ENCODE measurements at places on chromosomes 7 and 10.

DNA sequence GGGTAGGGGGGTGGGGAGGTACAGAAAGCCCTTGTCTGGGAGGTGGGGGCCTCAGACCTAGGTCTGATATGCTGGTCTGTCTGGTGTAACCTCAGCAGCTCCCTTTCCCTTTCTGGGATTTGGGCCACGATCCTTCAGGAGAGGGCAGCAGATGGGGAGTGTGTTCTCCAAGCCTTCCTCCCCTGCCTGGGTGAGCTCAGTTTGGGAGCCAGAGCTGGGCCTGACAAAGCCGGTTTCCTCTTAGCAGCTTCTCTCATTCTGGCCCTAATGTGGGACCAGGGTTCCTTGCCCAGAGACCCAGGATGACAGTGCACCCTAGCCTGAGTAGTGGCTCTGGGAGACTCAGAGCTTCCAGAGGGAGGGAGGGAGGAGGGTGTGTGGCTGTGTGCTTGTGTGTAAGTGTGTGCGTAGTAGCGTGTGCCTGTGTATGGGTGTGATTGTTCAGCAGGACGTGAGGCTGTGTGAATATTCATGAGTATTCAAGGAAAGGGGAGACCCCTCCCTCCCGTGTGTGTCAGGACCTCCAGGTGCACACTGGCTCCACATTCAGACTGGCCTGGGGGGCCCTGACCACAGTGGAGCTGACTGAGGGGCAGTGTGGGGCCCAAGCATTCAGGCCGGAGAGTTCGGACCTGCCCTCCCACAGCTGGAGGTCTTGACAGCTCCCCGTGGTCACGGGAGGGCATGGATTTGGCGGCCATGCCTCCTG lies 96.5 kb downstream of the ZMIZ1 start:
- no peak for DNase-seq

DNA sequence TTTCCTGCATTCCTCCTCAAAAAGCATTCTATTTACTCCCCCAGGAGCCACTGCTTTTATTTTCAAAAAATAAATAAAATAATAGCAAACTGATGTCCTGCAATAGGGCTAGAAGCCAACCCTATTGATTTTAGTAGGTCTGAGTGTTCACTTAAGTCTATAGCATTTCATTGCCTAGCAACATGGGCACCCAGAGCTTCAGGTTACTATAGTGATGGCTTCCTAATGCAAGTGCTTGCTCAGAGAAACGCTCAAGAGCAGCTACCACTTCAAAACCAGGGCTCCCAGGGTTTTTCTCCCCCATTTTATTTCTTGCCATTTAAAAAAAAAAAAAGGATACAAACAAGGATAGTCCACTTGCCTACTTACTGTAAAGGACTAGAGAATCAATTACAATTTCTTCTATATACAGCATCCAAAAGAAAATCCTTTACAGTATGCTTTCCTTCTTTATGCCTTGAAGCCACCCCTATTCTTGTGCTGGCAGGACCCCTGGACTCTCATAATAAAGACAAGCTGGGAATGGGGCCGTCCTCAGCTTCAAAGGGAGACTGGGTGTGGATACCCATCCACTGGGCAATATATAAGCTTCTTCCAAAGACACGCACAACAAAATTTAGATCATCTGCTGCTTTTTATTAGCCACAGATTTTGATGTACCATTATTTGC lies 133.3 kb downstream of the VPS41 start:
- DNase-seq: no peak

- no peak for DNase-seq
Measured at GRCh38 chr10:97307866-97308780, 10.9 kb upstream of the FRAT1 start.

- peak; percentile 44 for DNase-seq
Measured at GRCh38 chr10:74530981-74531380, 295.4 kb upstream of the KAT6B start.

DNA sequence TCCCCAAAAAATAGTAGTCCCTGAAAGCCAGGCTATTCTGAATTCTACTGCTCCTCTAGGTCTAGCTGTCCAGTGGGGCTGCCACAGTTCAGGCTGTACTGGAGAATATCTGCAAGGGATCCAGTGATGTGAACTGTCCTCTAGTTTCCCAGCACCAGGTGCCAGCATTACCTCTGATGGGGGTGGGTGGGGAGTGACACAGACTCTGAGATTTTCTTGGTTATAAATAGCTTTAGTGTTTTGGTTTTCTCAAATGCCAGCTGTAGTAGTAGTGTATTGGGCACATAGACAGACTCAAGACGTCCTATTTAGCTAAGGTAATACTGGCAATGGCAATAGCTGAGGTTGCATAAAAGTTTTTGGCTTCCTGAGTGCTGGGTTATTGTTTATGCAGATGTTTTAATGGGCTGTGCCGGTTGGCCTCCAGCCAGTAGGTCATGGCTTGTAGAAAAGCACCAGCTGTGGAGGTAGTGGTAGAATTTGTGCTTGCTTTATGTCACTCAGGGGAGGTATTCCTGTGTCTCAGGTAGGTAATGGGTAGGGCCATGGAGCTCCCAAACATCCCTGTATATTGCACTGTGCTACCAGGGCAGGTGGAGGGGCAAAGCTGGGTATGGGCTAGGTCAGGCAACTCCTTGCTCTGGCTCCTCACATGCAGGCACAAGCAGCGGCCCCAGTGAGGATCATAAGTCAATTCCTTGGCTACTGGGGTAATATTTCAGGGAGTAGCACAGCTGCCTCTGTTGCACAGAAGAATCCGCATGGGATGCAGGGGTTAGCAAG lies 338.7 kb upstream of the LRRTM3 start:
- no peak for DNase-seq

DNA sequence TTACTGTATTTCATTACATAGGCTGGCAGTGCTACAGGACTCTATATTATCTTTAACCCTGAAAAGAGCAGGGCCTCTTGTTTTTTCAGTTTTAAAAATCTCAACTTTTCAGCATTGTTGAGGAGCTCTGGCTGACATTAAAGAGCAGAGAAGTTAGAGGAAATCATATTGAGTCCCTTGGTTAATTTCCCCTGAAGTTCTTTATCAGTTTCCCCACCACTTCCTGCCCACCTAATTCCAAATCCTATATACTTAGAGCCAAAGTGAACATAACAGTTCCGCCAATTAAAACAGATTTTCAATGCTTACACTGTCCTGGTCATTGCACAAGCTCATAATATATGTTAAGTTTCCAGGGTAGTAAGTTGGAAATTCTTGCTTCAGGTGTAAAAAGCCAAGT lies 66.0 kb upstream of the MRLN start:
- no peak for DNase-seq

GRCh38 chr10:116045366-116046356 lies 227.3 kb downstream of the GFRA1 start:
- DNase-seq: no peak

- peak; percentile 86 for DNase-seq
Measured at GRCh38 chr10:113103131-113103840, 153.2 kb downstream of the TCF7L2 start.

DNA sequence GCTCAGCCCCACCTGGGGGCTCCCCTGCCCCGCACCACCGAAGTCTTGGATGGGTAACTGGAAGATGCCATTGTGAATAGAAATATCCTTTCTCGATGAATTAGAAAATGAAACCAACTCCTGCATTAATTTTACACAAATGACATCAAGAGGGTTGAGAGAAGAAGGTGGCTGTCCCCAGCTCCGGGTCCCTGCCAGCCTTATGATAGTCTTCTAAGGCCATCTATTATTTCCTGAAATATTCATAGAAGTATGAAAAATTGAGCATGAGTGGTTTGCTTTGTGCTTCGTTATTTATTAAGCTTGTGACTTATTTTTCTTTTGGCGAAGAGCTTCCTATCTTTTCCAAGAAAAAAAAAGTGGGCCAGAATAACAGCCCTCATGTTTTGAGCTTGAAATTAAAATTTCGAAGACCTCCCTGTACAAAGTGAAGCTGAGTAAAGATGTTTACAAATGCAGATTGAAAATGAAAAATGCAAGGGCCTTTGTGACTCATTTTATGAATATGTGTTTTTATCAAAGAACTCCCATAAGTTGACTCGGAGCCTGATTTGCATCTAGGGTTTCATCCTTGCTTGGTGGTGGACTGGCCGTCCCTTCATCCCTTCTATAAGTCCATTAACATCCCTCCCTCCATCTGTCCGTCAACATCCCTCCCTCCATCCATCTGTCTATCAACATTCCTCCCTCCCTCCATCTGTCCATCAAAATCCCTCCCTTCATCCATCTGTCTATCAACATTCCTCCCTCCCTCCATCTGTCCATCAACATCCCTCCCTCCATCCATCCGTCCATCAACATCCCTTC lies 20.5 kb upstream of the CFAP46 start:
- DNase-seq: peak; percentile 23

- DNase-seq: no peak
Measured at GRCh38 chr10:102982296-102982695, 64.2 kb downstream of the CNNM2 start.

- DNase-seq: no peak
Measured at GRCh38 chr10:60428387-60428737, 38.7 kb upstream of the ANK3 start.

GRCh38 chr7:73602721-73603651 lies 21.3 kb downstream of the MLXIPL start:
- no peak for DNase-seq

- peak; percentile 35 for DNase-seq
Measured at GRCh38 chr7:129843978-129844840, 108.6 kb downstream of the UBE2H start.

DNA sequence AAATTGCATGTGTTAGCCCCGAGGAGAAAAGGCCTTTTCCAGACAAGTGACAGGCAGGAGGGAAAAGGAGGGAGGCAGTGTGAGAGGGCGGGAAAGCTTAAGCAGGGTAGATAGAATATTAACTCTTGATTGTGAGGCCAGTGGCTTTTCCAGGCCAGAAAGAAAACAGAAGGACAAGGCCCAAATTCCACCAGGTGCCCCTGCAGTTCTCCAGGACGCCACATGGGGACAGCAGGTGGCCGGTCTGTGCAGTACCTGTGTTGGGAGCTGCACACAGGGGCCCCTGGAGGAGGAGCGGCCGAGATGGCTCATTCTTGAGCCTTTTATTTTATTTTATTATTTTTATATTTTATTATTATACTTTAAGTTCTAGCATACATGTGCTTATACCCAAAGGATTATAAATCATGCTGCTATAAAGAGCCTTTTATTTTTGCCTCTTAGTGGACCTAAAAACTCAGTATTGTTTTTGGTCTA lies 141.3 kb upstream of the KLF14 start:
- peak; percentile 49 for DNase-seq

DNA sequence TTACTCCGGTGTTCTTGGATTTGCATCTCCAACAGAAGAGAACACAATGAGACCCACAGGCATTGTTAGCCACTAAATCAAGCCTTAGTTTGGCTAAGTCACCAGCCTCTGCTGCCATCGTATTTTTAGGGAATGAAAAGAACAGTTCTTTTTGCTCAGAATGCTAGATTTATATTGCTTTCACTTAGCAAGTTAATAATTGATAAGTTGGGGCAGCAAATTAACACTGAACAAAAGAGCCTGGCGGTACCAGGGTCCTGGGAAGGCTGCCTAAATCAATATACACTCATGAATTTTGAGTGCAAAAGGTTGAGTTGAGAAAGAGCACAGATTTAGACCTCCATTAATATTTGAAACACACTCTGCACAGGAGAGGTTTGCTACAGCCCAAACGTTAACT lies 767.7 kb downstream of the TYW1 start:
- DNase-seq: no peak

DNA sequence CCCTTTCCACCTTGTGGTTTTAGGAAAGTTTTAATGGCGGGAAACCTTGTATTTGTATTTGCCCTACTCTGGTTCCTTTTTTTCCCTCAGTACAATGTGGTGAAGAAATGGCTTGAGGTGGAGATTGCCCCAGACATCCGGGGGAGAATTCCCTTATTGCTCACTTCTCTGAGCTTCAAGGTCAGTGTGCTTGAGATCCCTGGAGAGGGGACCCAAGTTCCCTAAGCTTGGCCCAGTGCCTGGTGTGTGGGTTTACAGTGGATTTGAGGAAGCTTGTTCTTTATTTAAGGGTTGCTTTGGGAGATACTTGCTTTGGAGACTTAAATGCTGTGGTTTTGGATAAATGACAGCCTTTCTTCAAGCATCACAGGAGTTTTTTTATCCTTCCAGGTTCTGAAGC lies 18.3 kb downstream of the CALHM2 start:
- DNase-seq: no peak

- no peak for DNase-seq
Measured at GRCh38 chr10:126950401-126951105, 45.3 kb downstream of the DOCK1 start.

- peak; percentile 64 for DNase-seq
Measured at GRCh38 chr7:130831817-130832481, 97.9 kb upstream of the KLF14 start.

DNA sequence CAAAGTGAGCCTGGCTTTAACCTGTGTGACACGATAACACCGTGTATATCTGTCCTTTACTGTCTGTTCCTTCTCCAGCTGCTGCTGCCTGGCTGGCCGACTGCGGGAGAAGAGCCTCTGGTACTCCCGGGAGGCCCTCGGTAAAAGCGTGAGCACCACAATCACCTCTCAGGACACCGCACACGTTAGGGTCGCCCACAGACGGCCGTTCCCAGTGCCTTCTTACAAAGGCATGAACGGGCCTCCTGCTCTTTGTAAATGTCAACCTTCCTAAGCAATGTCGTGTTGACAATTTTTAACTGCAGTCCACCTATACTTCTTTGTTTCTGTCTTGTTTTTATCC lies 177.6 kb downstream of the DIP2C start:
- DNase-seq: no peak

DNA sequence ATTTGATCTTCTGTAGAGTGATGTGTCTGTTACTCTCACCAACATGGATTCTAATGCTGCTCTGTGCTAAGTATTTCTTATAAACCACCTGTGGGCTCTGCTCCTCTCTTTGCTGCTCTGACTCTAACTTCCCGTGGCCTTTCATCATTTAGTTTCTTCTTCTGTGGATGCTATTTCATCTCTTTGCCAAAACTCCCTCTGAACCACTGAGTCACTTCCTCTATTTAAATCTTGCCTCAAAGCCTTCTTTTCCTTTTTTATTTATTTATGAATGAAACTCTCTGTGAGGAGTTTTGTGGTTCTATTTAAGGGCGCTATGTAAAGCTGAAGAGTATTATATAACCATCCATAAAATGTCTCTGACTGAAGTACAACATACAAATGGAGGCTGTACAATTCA lies 538.5 kb downstream of the SUGCT start:
- DNase-seq: peak; percentile 87

DNA sequence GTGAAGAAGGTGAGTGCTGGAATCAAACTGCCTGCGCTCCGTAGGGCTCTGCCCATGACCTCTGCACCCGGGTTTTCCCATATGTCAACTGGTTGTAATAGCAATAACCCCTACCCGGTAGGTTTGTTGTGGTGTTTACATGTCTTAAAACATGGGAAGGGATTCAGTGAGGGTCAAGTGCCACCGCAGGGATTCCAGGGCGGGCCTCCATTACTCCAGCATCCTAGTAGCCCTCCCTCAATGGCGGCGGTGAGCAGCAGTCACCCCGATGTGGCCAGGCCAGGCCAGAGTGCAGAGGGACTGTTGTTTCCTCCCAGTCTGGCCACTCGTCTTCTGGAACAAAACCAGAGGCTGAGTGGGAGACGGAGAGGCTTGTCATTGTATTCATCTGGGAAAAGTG lies 37.6 kb upstream of the ENO4 start:
- DNase-seq: no peak

GRCh38 chr10:26491276-26491675 lies 53.1 kb downstream of the APBB1IP start:
- DNase-seq: no peak

GRCh38 chr10:15751046-15751445 lies 31.3 kb upstream of the ITGA8 start:
- no peak for DNase-seq

GRCh38 chr7:43076189-43076605 lies 36.2 kb upstream of the HECW1 start:
- peak; percentile 65 for DNase-seq
